ENCODE measurements at places on chromosomes 2 and 18.

DNA sequence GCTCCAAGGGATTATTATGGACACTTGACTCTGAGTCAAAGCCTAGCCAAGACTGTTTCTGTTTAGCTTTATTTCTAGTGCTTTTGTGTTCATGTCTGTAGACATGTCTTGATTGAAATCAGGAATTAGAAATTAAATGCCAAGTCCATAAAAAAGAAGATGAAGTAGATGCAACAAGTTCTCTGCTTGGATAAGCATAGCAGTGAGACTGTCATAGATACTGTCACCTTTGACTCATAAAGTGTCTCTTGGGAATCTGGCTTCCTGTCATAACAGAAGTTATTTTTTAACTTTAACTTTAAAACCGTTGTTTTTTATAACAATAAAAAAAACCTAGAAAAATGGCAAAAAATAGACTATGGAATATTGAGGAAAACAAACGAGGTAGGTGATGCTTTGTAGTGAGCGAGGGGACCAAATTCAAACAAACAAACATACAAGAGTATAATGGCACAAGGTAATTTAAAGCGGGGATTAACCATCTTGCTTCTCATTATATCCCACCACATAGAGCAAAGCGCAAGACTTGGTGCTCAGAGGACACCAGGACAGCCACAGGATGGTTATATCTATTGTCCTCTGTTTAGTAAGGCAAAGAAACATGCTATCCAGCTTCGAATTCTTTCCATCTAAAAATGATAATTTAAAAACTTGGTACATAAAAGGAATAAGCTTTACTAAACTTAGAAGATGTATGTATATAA is 64.6 kb downstream of the CD226 start:
- no peak for DNase-seq

- peak; percentile 61 for DNase-seq
Measured at GRCh38 chr2:225379856-225380255, 19.7 kb upstream of the NYAP2 start.

DNA sequence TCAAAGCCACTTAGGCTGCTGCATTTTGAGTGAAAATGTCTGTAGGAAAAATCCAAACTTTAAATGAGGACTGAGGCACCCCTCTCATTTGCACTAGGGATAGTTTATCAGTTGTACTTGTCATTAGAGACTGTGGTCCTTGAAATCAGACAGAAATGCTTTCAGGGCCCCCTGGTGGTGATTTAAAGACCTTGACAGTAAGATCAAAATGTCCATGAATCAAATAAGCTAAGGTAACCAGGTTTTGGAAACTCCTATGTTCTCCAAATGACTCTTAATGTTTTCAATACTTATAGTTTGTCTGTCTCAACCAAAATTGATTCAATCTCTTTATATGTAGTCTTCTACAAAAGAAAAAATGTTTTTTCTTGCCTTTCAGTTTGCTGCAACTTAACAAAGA is 28.8 kb upstream of the DDX18 start:
- DNase-seq: peak; percentile 8

- no peak for DNase-seq
Measured at GRCh38 chr2:50613161-50613560, 418.8 kb downstream of the NRXN1 start.

GRCh38 chr2:28327956-28328922 is 64.4 kb upstream of the FOSL2 start:
- DNase-seq: peak; percentile 13

DNA sequence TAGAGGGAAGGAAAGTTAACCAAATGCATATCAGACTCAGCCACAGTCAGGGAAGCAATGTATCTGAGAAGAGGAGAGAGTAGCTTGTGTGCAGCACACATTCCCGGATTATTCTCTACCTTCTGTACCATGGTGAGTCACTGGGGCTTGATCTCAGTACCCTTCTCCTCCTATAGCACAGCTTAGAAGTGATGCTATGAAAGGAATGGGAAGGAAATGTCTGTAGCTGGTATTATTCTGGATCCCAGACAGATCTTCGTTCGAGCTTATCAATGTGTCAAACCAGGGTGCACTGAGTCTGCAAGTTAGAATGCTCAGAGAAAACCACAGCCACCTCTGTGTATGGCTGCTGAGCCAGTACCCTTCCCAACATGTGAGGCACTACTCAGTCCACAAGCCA is 88.0 kb upstream of the NFU1 start:
- no peak for DNase-seq

- no peak for DNase-seq
Measured at GRCh38 chr2:166411473-166412230, 35.9 kb upstream of the SCN9A start.

- DNase-seq: peak; percentile 33
Measured at GRCh38 chr18:9417073-9417851, 58.1 kb upstream of the RALBP1 start.

GRCh38 chr2:28408764-28409599 is 16.3 kb downstream of the FOSL2 start:
- no peak for DNase-seq

DNA sequence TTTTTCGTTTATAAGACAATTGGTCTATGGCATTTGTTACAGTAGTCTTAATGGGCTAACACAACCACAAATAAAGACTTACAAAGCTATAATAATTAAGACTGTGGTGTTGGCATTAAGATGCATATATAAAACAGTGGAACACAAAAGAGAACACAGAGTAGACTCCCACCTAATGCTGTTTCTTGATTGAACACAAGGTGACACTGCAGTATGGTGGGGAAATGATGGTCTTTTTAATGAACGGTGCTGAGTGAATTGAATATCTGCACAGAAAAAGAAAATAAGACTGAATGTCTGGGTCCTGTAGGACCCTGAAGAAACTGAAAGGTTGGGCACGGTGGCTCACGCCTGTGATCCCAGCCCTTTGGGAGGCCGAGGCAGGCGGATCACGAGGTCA is 1136.6 kb upstream of the NXPH2 start:
- DNase-seq: no peak

DNA sequence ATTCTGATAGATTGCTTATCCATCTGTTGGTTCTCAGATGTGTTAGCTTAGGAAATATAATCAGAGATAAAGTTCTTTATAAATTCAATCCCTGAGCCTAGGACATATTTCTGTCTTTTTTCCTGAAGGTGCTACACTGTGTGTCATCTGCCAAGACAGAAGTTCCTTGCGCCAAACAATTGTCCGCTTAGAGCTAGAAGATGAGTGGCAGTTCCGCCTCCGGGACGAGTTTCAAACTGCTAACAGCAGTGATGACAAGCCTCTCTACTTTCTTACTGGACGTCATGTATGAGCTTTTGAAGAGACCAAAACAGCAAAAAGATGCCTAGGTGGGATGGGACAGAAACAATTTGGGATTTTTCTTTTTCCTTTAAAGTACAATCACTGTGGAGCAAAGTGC is 78.0 kb downstream of the ESCO1 start:
- no peak for DNase-seq

DNA sequence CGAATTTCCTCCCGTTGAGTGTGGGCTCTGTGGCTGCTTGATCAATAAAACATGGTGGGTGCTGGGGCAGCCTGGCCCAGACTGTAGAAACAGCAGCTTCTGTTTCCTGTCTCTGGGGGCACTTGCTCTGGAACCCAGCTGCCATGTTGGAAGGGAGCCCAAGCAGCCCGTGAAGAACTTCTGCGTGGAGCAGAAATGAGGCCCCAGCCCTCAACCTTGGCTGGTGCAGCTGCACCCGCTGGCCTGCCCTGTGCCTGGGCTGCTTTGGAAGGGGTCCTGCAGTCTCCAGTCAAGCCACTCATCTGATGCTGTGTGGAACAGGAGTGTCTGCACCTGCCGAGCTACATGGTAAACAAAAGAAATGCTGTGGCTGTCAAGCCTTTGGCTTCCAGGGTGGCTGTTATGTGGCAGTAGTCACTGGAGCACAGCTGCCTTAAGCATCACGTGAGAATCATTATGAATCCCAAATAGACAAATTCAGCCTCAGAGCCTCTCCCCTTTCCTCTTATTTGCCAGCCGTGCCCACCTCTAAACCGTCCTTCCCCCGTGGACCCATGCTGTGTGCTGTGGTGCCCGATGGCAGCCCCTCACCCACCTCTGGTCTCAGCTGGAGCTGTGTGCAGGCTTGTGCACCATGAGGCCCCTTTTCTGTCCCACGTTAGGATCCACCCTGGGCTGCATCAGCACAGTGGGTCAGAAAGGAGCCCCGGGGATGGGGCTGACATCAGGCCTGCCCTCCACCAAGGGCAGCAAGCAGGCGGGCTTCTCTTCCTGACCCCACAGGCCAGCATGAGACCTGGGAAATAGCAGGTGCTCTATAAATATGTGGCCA is 134.0 kb upstream of the HDAC4 start:
- DNase-seq: no peak

DNA sequence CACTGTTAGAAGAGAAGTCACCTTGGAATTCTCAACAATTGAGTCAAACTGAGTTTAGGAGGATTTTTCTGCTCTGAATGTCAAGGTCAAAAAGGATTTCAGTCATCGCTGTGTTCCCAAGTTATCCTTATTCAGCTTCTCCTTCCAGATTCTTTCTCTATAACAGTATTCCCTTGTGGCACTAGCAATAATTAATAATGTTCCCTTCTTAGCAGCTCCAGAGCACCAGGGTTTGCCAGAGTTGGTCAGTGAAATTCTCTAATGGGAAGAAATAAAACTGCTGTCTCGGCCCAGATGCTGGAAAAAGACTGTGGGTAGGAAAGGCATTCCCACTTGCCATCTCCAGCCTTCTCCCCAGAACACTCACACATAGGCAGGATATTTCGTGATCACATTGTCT is 836.0 kb upstream of the PIK3C3 start:
- DNase-seq: no peak

DNA sequence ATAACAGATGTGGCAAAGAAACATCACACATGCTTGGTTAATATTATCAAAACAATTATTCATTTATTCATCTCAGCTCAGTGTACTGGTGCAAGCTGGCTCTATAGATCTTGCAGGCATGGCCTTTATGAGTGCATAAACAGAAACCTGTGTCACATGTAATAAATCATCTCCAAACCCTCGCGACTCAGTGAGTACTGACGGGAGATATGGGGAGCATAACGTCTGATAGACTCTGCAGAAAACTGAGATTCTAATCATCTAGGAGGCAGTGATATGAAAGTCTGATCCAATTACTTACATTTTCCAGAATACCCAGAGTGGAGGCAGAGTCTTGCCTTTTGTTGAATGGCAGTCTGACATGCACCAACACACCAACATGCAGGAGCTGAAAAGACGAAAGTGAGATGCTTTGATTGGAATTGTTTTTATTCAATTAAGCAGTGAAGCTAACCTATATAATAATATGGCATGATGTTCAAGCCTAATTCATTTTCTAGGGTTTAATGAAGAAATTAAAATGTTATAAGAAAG is 416.8 kb downstream of the RNF144A start:
- DNase-seq: no peak

DNA sequence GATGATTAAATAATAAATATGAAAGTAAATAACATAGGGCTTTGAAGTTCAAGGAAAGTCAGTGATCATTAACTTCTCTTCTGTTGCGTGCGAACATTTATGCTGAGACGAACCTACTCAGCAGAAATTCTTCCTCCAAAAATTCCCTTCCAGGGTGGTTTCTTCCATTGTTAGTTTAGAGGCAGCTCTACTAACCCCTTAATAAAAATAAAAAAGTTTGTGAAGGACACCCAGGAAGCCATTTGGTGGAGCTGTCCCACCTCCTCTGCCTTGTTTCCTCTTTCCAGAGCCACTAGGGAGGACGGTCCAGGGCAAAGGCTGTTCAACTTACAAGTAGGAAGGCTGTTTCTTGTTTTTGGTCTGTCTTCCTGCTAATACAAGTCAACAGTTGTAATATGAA is 2.1 kb upstream of the SMAD2 start:
- DNase-seq: no peak

DNA sequence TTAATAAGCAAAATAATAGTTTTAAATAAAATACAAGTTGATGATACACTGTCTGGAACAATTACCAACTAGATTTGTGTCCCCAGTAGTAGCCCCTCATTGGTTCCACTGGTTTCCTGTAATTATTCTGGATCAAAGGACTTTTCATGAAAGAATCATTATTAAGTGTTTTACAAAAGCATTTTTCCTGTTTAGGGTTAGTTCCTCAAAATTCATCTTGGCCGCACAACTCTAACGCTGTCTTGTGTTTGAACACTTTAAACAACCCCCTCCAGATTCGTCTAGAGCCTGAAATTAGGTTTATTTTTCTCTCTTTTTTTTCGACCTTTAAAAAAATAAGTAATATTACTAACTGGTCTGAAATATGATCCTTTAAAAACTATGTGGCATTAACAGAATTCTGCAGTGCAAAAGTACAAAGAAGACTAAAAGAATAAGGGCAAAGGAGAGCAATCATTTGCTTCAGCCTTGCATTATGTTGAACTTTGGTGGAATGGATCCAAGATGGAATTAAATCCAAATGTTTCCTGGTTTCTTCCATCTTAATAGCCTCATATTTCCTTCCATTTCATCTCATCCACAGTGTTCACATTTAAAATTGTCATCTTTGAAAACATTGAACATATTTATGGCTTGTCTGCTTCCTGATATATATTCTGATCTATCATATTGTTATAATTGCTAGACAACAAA is 678.4 kb downstream of the IRS1 start:
- no peak for DNase-seq

DNA sequence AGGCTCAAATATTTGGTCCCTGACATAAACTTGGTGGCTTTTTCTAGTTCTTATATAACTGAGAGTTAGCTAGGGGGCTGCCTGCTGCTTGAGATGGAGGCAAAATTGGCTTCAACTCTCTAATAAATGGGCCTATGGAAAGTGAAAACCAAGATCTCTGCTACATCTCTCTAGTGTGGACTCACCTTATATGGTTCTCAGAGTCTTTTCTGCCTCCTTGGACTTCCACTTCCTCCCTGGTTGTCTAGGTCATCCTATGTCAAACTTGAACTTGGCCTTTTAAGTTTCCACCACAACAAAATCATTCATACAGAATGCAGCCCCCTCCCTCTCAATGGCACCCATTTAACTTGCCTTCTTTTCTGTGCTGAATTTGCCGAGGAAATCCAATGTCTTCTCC is 23.9 kb upstream of the ARHGAP25 start:
- DNase-seq: no peak

DNA sequence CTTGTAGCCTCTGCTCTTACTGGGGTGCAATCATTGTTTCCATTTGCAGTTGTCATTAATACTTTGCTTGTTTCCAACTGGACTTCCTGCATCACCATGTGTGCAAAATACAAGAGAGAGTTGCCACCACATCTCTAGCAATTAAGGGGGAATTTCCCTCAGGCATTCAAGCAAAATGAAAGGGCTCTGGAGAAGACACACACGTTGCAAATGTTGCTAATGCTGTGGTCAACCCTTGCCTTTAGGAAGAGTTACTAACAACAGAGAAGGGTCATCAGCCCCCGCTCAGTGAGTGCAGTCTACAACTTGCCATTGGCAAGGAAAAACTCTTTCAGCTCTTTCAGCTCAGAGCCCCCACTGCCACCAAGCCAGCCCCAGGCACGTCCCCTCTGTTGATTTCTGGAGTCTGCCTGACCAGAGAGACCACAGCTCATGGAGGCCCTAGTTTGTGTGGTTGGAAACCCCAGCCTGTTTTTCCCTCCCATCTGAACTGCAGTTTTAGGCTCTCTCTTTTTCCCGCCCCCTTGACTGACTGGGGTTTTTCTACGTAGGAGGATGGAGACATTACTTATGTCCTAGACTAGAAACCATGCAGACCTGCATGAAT is 25.9 kb upstream of the GPR45 start:
- DNase-seq: no peak

- no peak for DNase-seq
Measured at GRCh38 chr2:129827311-129828090, 152.0 kb upstream of the RAB6C start.

Data from head of caudate nucleus (tissue), 42 donors.